ENCODE measurements at places on chromosomes 6 and 20. TPM values are rescaled to one million over a fixed set of nuclear protein-coding genes. Genes with fewer than 3 reads are reported as not detected.
A peak's percentile ranks its signal among the peaks of the same experiment; 100 is the strongest.

GRCh38 chr6:132021552-132022375, 70.6 kb upstream of the CCN2 start:
- no peak for DNase-seq
- H3K27me3 ChIP-seq, result no peaks in the 10 kb centered on the region
- H3K36me3 ChIP-seq, result no peaks in the 10 kb centered on the region
- H3K4me3 ChIP-seq, result no peak overlapping the region
- no peak overlapping the region for H3K27ac ChIP-seq

DNA sequence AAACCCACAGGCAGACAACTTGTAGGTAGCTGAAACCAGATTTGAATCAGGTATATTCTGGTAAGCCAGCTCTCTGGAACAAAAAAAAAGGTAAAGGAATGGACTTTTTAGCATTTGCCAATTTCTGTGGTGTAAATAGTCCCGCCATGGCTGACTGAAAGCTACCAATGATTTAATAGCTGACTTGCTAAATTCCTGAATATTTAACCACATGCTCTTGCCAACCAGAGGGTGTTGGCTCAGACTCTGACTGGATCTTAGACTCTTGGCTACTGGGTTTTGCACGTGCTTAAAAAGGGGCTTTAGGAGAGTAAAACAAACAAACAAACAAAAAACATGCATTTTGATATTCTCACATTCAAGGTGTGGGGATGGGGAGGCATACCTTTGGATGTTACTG, 600.0 kb upstream of the CDH4 start:
- peaks cover 10% of the 10 kb centered on the region for H3K27me3 ChIP-seq
- H3K36me3 ChIP-seq, result no peaks in the 10 kb centered on the region
- no peaks in the 10 kb centered on the region for H3K4me1 ChIP-seq
- no peak overlapping the region for H3K4me3 ChIP-seq

- no peak overlapping the region for H3K27ac ChIP-seq
- H3K27me3 ChIP-seq, result peaks cover 4% of the 10 kb centered on the region
- H3K36me3 ChIP-seq, result no peaks in the 10 kb centered on the region
- H3K4me1 ChIP-seq, result no peaks in the 10 kb centered on the region
- DNase-seq, result no peak
These were observed 172.6 kb upstream of the KCNG1 start for GRCh38 chr20:51195419-51195901.

GRCh38 chr6:116450769-116451740, 10.1 kb upstream of the CALHM6 start:
- peaks cover 10% of the 10 kb centered on the region for H3K4me1 ChIP-seq
- no peaks in the 10 kb centered on the region for H3K27me3 ChIP-seq
- H3K4me3 ChIP-seq, result no peak overlapping the region
- DNase-seq, result no peak
- no peaks in the 10 kb centered on the region for H3K36me3 ChIP-seq
- no peak overlapping the region for H3K27ac ChIP-seq

GRCh38 chr6:99993146-99993532, 884 bp downstream of the MCHR2 start:
- H3K4me1 ChIP-seq, result no peaks in the 10 kb centered on the region
- no peak overlapping the region for H3K27ac ChIP-seq
- H3K27me3 ChIP-seq, result peaks cover 72% of the 10 kb centered on the region
- peak overlapping the region; percentile 86 for H3K4me3 ChIP-seq

DNA sequence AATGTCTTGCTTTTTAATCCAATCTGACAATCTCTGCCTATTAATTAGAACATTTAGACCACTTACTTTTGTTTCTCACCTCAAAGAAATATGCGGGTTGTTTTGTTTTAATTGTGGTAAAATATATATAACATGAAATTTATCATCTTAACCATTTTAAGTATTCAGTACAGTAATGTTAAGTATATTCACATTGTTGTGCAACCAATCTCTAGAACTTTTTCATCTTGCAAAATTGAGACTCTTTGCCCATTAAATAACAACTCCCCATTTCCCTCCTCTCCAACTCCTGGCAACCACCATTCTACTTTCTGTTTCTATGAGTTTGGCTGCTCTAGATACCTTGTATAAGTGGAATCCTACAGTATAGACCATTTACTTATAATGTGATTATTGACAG, 13.8 kb upstream of the TCP11 start:
- H3K4me1 ChIP-seq, result no peaks in the 10 kb centered on the region
- H3K27ac ChIP-seq, result no peak overlapping the region
- H3K27me3 ChIP-seq, result no peaks in the 10 kb centered on the region
- no peak for DNase-seq

GRCh38 chr20:33820362-33820761, 9.2 kb downstream of the CHMP4B start:
- no peak for DNase-seq
- no peaks in the 10 kb centered on the region for H3K27me3 ChIP-seq
- H3K27ac ChIP-seq, result no peak overlapping the region
- peaks cover 17% of the 10 kb centered on the region for H3K36me3 ChIP-seq
- no peak overlapping the region for H3K4me3 ChIP-seq

DNA sequence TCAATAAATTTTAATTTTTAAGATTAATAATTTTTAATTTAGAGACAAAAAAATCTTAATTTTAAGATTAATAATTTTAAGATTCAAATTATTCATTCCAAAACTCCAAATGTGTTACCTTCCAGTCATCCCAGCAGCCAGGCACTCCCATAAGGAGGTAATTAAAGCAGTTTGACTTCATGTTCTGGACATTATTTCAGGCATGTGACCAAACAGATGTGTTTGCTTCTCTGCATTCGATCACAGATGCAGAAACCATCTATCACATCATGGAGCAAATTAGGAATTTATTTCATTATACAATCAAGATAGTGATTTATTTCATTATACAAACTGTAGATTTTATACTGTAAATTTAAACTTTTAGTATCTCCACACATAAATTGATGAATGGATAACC, 150.3 kb downstream of the AKAP7 start:
- no peaks in the 10 kb centered on the region for H3K36me3 ChIP-seq
- peaks cover 11% of the 10 kb centered on the region for H3K4me1 ChIP-seq
- no peaks in the 10 kb centered on the region for H3K27me3 ChIP-seq
- H3K4me3 ChIP-seq, result no peak overlapping the region
- no peak for DNase-seq
- H3K27ac ChIP-seq, result no peak overlapping the region

GRCh38 chr20:57509665-57510237, 15.2 kb downstream of the CTCFL start:
- no peaks in the 10 kb centered on the region for H3K36me3 ChIP-seq
- H3K27me3 ChIP-seq, result peaks cover 15% of the 10 kb centered on the region
- no peak for DNase-seq
- H3K4me1 ChIP-seq, result peaks cover 23% of the 10 kb centered on the region
- H3K4me3 ChIP-seq, result no peak overlapping the region

- no peaks in the 10 kb centered on the region for H3K27me3 ChIP-seq
- DNase-seq, result no peak
- H3K27ac ChIP-seq, result peak overlapping the region; percentile 94
- H3K4me1 ChIP-seq, result peaks cover 27% of the 10 kb centered on the region
These were observed 222.8 kb downstream of the LY86 start for GRCh38 chr6:6811128-6812009.

GRCh38 chr6:111590209-111590980, 15.3 kb downstream of the TRAF3IP2 start:
- H3K27me3 ChIP-seq, result no peaks in the 10 kb centered on the region
- DNase-seq, result no peak
- peak overlapping the region; percentile 54 for H3K27ac ChIP-seq

GRCh38 chr6:143233554-143234285, 173.0 kb downstream of the AIG1 start:
- H3K36me3 ChIP-seq, result no peaks in the 10 kb centered on the region
- H3K27me3 ChIP-seq, result no peaks in the 10 kb centered on the region
- no peak overlapping the region for H3K27ac ChIP-seq

- peaks cover 16% of the 10 kb centered on the region for H3K27me3 ChIP-seq
- H3K4me3 ChIP-seq, result peak overlapping the region; percentile 94
- peaks cover 28% of the 10 kb centered on the region for H3K4me1 ChIP-seq
- H3K36me3 ChIP-seq, result no peaks in the 10 kb centered on the region
These were observed 4.6 kb downstream of the HLA-DPB1 start for GRCh38 chr6:33080127-33081089.

GCNT2 gene
- 21.2 TPM for total RNA-seq

CD93 gene
- 0.05 TPM for total RNA-seq

ZC2HC1B gene
- total RNA-seq, result not detected

CYP21A2 gene
- 0.14 TPM for total RNA-seq

SNAP91 gene
- 3.0 TPM for total RNA-seq

RAET1L gene
- not detected for total RNA-seq

PHACTR3 gene
- total RNA-seq, result 2.1 TPM
